ENCODE measurements at places on chromosomes 2 and 18. TPM values are rescaled to one million over a fixed set of nuclear protein-coding genes. Genes with fewer than 3 reads are reported as not detected.
A peak's percentile ranks its signal among the peaks of the same experiment; 100 is the strongest.

GRCh38 chr2:111941531-111941930, 43.1 kb downstream of the MERTK start:
- no peak for DNase-seq

GRCh38 chr2:197862246-197862955, 58.0 kb downstream of the PLCL1 start:
- DNase-seq, result no peak

- peak; percentile 37 for DNase-seq
Observed at GRCh38 chr2:30149513-30149912, 2.7 kb downstream of the YPEL5 start.

GRCh38 chr18:13394801-13395200, 176.2 kb downstream of the LDLRAD4 start:
- DNase-seq, result no peak

GRCh38 chr2:189056200-189057106, 82.3 kb downstream of the COL3A1 start:
- DNase-seq, result no peak

- no peak for DNase-seq
Observed at GRCh38 chr2:137924019-137924418, 40.3 kb upstream of the HNMT start.

DNA sequence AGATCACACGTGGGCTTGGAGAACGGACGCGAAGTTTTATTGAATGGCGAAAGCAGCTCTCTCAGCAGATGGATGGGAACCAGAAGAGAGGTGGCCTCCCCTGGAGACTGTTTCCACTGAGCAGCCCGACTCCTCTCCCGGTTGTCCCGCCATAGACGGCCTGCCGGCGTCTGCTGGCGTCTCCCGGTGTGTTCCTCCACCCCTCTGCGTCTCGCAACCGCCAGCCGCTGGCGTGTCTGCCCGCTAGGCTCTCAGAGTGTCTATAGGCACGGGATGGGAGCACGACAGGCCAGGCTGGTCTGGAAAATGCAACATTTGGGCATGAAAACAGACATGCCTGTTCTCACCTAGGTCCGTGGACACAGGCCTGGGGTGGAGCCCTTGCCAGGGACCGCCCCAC, 366.7 kb upstream of the SOX11 start:
- no peak for DNase-seq

DNA sequence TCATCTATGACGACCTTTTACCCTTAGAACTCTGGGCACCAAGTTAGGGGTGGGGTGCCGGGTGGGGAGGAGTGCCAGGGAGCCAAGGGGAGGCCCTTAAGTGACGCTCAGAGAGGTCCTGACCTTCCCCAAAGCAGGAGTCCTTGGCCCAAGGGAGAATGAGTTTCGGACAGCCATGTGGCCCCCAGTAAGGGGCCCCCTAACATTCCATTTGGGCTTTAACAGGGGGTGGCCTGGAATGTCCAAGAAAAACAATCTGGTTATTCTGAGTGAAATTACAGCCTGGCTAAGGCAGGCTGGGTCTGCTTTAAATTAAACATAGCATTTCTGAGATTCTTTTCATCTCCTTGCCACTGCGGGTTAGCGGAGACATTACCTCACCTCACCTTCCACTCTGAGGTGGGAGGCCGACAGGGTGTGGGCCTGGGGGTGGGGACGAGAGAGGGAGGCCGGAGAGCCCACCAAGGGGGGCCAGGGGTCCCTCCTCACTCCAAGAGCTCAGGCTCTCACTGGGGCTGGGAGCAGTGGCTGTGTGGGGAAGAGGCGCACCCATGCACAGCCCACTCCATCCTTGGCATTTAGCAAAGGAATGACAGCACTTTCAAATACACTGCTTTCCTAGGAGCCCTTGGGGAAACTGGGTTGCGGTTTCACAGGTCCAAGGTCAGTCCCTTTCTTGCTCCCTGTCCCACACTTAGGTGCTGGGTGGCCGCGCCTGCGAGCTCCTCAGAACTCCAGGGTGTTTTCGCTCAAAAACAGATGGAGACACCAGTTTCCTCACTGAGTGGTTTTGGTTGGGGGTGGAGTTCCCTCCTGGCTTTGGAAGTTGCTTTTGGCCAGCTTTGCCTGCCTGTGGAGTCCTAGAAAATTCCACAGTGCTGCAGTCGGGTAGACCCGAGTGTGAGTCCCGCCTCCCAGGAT, 107.4 kb downstream of the POLR1A start:
- DNase-seq, result peak; percentile 41

DNA sequence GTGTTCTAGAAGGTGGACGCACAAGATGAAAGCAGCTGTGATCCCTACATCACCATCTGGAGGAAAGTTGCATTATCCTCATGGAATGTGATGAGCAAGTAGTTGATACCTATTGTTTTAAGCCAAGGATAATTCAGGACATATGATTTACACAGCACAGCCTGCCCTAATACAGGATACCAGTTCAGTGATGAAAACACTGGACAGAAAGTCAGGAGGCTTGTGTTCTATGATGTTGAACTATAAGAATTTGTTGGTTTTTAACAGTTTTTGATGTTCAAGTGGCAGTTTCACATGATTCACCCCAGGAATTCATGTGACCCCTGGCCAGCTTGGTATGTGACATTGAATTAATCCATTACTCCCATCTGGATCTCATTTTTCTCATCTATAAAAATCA, 6.2 kb upstream of the CHST10 start:
- no peak for DNase-seq

DNA sequence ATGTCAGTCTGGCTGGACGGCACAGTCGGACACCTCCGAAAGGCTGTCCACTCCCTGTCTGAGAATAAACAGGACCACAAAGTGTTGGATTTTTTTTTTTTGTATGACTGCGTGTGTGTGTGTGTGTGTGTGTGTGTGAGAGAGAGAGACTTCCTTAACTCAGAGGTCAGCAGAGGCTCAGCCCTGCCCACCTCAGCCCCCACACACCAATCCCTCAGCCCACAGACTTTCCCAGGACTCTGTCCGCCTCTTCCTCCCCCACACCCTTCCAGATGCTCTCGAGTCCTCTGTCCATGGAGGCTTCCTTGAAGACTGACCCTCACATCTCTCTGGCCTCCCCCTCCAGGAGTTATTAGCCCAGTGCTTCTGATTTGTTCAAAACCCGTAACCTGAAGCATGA, 147.3 kb downstream of the BCL11A start:
- DNase-seq, result no peak

The TEX44 gene
- total RNA-seq, result not detected

The BOLA3 gene
- 43.8 TPM for total RNA-seq

The SERPINB11 gene
- not detected for total RNA-seq

The ZSWIM2 gene
- total RNA-seq, result not detected

The ZNF521 gene
- 13.3 TPM for total RNA-seq
